Epithelial cell of prostate (primary cell): ENCODE measurements at places on chromosomes 12 and 14.

- no peak for DNase-seq
These were observed 1153.2 kb downstream of the BCL11B start for GRCh38 chr14:98118749-98119148.

DNA sequence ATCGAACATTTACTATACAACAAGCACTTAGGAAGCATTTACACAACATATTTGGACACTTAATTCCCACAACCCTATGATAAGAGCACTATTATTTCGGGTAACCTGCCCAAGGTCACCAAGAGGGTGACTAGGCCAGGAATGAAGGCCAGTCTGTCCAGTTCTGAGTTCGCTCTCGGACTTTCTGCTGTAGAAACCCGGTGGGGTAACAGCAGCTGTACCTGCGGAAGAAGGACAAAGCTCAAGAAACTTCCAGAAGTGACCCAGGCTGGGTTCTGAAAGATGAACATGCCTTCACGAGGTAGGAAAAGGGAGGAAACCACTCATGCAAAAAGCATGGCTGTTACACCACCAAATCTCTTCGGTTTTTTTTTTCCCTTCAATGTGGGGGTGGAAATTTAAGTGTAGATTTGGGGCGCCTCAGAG is 10.8 kb downstream of the PLA2G1B start:
- DNase-seq, result no peak

DNA sequence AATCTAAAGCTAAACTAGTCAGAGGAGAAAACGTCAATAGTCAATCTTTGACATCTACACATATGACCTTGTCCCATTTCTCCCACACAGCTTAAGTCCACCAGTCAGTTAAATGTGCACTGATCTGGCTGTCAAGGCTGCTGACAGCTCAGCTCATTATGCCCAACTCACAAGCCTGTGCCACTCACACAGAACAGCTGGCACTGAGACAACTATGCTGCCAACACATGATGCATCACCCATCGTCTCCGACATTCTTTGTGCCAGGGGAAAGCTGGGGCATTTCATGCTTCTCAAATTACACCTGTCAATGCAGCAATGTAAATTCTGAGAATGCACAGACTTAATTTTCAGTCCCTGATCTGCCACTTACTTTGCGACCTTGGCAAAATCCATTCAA is 25.3 kb downstream of the GNS start:
- DNase-seq, result peak; percentile 82

DNA sequence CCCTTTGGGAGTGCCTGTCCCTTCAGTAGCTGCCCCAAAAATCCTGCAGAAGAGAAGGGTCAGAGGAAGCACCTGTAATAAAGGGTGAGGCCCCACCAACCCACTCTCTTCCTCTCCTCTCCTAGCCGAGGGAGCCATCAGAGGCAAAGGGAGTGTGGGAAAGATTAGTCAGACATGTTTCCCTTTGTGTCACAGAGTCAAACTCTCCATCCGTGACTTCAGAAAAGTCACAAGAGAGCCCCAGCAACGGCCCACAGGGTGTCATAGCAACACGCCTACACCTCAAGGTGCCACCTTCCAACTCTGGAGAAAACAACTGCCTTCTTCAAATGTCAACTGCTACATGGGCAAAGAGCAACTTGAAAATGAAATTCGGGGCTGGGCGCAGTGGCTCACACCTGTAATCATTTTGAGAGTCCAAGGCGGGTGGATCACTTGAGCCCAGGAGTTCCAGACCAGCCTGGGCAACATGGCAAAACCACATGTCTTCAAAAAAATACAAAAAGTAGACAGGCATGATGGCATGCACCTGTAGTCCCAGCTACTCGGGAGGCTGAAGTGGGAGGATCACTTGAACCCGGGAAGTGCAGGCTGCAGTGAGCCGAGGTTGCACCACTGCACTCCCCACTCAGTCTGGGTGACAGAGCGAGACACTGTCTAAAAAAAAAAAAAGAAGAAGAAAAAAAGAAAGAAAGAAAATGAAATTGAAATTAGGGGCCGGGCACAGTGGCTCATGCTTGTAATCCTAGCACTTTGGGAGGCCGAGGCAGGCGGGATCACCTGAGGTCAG is 17.7 kb upstream of the CD27 start:
- DNase-seq, result no peak

DNA sequence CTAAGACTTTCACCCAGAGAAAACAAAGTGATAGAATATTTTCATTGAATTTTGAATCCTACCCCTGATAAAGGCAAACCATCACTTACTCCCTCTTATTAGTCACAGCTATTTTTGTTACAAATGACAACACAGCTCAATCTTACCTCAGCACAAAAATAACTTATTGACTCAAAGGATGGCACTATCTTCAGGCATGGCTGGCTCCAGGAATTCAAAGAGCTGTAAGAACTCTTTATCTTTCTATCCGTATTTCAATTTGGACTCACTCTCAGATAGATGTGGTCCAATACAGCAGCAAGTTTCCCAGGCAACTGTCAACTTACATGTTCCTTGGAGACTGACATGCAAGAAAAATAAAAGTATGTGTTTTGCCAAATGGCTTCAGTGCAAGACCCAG is 709.4 kb upstream of the MDGA2 start:
- no peak for DNase-seq

GRCh38 chr14:32509632-32510187 is 180.6 kb downstream of the AKAP6 start:
- DNase-seq, result peak; percentile 61

- no peak for DNase-seq
These were observed 7.2 kb downstream of the FUT8 start for GRCh38 chr14:65419593-65420252.

GRCh38 chr14:49769581-49770211 is 1.7 kb downstream of the KLHDC2 start:
- DNase-seq, result no peak

- no peak for DNase-seq
These were observed 76.7 kb downstream of the NCOR2 start for GRCh38 chr12:124490584-124491305.

- DNase-seq, result peak; percentile 56
These were observed 1322.3 kb upstream of the SEL1L start for GRCh38 chr14:82855912-82856391.

DNA sequence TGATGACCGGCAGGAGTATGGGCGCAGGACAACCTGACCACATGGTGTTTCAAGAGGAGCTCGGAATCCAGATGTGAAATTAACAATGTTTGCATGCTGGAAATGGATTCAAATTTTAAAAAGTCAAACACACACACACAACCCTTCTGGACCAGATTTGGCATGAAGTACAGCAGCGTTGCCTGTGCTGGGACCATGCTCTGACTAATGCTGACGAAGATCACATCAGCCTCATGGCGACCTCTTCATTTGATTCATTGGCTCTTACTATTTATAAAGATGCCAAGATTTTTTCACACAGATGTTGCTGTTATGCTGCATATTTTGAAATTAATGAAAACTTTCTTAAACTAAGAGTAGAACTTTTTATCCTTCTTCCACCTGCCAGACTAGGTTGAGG is 926.6 kb upstream of the TMEM132C start:
- DNase-seq, result no peak

DNA sequence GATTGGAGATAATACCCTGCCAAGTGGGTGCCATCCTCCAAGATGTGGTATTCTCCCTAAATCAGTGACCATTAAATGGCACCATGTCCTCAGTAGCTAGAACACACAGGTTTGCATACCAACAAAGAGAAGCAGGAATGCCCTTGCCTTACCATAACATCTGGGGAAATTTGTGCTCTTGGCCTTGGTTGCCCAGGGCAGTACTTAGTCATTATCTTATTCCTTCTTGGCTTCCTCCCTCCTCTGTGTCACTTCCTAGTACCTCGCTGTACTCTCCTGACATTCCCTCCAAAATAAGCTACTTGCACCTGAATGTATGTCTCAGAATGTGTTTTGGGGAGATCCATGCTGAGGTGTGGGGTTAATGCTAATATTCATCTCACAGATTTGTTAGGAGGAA is 43.4 kb downstream of the GPR65 start:
- no peak for DNase-seq

- no peak for DNase-seq
These were observed 400.5 kb downstream of the ADAMTS20 start for GRCh38 chr12:43151441-43151981.

GRCh38 chr14:62006116-62006731 is 244.0 kb downstream of the SNAPC1 start:
- no peak for DNase-seq

DNA sequence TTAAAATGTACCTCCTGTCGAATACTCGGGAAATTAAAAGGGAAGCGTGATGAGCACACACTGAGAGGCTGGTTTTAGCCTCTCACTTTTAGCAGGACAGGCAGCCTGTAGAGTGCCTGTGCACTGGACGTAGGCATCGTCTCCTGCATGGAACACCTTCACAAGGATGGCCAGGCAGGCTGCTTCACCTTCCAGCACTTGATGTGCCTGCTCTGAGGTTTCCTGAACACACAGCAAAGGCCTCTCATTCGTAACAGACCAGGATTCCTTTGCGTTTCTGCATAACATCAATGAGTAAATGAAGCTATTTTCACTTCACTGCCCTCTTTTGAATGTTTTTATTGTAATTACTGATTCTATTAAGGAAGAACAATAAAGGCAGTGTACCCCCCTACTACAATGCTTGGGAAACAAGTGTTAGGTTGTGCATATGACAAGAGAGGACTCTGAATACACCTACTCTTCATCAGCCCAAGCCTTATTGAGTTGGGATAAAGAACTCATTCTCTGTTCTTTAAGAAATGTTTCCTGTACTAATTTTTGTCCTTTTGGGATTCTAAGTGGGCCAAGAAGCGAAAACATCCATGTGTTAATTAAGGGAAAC is 1077.6 kb upstream of the FOXG1 start:
- DNase-seq, result no peak

DNA sequence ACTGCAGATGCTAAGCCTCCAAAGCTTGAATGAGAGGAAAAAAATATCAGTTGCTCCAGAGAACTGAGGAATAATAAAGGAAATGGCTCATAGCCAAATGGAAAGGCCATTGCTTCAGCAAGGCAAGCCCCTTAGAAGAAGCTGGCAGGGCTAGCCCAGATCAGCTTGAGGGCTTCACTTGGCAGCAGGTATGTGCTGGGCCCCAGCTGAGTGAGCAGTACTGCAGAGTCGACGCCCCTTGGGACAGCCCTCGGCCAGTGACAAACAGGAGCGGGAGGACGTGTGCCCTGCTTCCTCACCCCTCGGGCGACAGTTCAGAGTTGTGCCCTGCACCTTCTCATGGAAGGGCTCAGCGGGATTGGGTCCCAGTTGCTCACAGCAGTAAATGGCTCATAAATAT is 1031.2 kb upstream of the TMEM132C start:
- DNase-seq, result no peak

- no peak for DNase-seq
These were observed 61.6 kb upstream of the DAAM1 start for GRCh38 chr14:59126714-59127436.

DNA sequence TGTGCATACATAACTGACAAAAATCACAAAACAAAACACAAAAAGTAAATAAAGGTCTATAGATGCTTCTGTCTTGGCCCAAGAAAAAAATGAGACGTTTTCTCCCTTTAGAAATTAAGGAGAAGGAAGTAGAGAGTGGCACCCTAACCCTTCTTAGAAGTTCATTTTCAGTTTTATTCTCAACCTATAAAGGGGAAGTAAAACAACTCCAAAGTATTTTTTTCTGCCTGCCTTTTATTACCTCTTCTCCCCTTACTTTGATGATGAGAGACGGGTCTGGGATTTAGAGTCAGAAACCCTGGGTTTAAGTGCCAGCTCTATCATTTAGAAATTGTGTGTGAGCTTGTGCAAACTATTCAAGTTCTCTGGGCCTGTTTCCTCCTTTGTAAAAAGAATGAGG is 2.8 kb downstream of the PRIM1 start:
- DNase-seq, result no peak

DNA sequence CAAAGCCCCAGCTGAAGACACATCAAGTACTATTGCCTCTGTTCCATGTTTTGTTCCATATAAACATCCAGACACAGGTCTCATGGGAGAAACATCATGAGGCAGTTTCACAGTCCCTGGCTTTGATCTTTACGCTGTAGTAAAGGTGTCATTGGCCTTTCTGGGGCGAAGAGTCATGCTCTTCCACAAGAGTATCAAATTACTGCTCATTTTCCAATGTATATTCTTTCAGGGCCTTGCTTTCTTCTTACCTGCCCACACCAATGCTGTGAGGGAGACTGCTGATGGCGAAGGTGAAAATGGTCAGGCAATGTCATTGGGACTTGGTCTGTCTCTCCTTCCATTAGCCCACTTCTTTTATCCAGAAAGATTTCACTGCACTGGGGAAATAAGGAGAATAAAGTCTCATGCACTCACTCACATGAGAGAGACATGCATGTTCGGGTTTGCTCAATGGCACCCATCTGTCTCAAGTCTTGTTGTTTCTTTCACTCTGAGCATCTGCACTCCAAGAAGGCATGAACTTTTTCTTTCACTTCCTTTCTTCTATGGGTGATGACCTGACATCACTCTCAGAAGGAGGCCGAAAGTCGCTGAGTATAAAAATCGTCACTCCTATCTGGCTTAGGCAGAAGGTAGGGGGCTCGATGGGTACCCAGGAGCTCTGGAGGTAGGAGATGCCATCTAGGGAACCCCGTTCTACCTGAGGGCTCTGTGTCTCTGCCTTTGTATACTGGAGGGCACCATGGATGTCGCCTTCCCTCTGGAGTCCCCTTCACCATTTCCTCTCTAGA is 1.3 kb upstream of the JDP2 start:
- no peak for DNase-seq

DNA sequence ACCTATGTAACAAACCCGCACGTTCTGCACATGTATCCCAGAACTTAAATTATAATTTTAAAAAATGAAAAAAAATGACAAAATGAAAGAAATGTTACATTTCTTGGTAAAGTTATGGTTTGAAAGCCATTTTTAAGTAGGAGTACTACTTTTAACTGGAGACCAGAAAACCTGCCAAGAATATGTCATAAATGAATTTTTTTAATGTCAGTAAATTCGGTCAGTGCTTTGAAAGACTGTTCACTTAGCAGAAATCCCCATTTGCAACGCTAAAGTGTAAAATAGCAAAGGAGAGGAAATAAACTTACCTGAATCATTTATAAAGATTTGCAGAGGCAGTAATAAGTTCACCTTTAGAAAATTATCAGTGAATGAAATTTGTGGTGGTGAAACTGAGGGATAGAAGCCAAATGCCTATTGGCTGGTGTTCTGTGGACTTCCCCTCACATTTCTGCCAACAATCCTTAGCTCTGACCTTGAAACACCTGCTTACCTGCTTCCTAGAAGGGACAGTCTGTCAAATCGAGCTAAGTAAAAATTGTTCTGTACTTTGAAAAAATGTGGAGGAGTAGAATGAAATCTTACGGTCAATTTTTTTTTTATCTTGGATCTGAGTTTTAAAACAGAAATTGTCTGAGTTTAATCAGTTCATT is 714.2 kb downstream of the SLC6A15 start:
- no peak for DNase-seq
